ENCODE measurements at places on chromosomes 2 and 18. TPM values are rescaled to one million over a fixed set of nuclear protein-coding genes. Genes with fewer than 3 reads are reported as not detected.

DNA sequence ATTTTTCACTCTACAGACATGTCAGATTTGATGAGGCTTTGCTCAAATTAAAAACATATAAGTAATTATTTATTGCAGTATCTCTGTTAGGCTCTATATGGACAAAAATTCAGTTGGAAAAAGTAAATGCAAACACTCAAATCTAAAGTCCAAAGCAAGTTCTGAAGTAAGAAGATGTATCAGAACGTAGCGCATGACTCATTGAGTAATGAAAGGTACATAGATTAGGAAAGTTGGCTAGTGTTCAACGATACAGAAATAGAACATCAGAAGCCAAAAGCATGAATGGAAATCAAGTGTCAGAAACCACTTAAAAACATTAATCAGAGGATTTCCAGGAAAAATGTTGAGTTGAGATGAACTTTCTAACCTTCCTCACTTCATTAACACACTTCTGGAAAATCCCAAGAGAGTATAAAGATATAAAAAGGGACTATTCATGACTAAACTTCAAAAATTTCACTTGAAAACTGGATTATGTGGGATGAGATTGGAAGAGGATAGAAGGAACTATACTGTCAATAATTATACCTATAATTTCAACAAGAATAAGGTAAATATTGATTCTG, 494.1 kb downstream of the LRRTM4 start:
- H3K4me3 ChIP-seq = no peak overlapping the region
- H3K4me1 ChIP-seq = no peaks in the 10 kb centered on the region
- no peaks in the 10 kb centered on the region for H3K36me3 ChIP-seq

GRCh38 chr2:193824474-193824873, 1629.7 kb upstream of the TMEFF2 start:
- H3K4me1 ChIP-seq = no peaks in the 10 kb centered on the region
- H3K27me3 ChIP-seq = no peaks in the 10 kb centered on the region
- no peak for DNase-seq
- no peaks in the 10 kb centered on the region for H3K36me3 ChIP-seq

GRCh38 chr2:143355870-143356269, 226.7 kb downstream of the ARHGAP15 start:
- H3K36me3 ChIP-seq = no peaks in the 10 kb centered on the region
- no peaks in the 10 kb centered on the region for H3K27me3 ChIP-seq
- DNase-seq = no peak
- no peak overlapping the region for H3K4me3 ChIP-seq
- no peak overlapping the region for H3K27ac ChIP-seq
- H3K4me1 ChIP-seq = no peaks in the 10 kb centered on the region

DNA sequence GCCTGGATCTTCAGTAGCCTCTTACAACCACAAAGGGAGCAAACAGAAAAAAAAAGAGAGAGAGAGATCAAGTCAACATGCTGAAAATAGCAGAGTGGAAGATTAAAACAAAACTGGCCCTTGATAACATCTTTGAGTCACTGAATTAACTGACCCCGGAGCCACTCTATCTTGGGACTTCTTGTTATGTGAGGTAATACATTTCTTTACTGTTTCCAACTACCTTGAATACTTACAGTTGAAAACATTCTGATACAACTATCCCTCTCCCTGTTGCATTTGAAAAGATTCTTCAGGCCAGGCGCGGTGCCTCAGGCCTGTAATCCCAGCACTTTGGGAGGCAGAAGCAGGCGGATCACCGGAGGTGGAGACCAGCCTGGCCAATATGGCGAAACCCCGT, 208.1 kb downstream of the MEMO1 start:
- no peak overlapping the region for H3K27ac ChIP-seq
- no peak for DNase-seq
- no peaks in the 10 kb centered on the region for H3K36me3 ChIP-seq
- no peaks in the 10 kb centered on the region for H3K4me1 ChIP-seq
- H3K27me3 ChIP-seq = no peaks in the 10 kb centered on the region

DNA sequence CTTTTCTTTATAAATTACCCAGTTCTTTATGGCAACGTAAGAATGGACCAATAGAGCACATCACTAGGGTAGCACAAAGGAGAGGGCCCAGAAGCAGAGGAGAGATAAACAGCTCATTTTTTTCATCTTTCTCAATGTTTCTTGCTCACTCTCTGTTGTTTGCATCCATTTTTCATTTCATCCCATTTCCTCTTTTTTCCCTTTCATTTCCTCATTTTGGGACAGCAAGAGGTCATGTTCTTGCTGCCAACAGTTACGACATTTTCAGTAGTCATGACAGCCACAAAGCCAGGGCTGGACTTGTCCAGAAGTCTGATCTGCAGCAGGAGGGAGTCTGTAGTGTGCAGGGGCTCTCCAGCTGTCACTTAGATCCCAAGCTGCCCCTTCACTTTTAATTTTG, 52.7 kb upstream of the CYP1B1 start:
- peaks cover 3% of the 10 kb centered on the region for H3K4me1 ChIP-seq
- H3K36me3 ChIP-seq = no peaks in the 10 kb centered on the region
- no peak overlapping the region for H3K4me3 ChIP-seq
- H3K27me3 ChIP-seq = no peaks in the 10 kb centered on the region

GRCh38 chr2:100064592-100065428, 77.6 kb downstream of the AFF3 start:
- no peaks in the 10 kb centered on the region for H3K36me3 ChIP-seq
- no peak overlapping the region for H3K27ac ChIP-seq
- no peak for DNase-seq
- H3K27me3 ChIP-seq = no peaks in the 10 kb centered on the region
- no peaks in the 10 kb centered on the region for H3K4me1 ChIP-seq

DNA sequence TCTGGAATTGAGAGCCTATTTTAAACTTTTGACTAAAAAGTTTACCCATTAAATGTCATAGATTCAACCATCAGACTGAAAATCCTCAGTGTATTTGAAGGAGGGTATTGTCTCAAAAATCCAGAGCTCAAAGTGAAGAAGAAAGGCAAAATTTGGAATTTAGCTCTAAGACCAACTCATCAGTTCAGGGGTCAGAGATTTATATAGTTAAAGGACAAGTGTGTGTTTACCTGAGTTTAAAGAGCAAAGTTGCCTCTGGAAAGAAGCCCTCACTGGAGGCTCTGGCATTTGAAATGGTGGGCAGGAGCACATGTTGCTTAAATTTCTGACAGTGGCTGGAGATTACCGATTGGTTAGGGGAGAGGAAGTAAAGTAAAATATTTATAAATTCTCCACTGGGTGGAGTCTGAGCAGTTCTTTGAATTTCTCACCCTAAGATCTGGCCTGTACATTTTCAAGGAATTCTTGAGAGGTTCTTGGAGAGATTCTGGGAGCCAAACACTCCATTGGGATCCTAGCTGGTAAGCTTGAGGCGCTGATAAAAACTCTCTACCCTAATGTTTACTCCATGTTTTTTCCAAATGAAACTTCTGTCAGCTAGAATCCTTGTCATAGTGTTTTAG, at the start of gene KYNU:
Gene KYNU, plus strand, starts transcription at position 449 of the 623 bp plus-strand sequence. CDS start 7,704 bp downstream, outside the sequence.
- no peaks in the 10 kb centered on the region for H3K36me3 ChIP-seq
- no peaks in the 10 kb centered on the region for H3K27me3 ChIP-seq
- no peak within 1 kb of the TSS for H3K4me3 ChIP-seq
- DNase-seq = no peak
- no peak within 1 kb of the TSS for H3K27ac ChIP-seq

DNA sequence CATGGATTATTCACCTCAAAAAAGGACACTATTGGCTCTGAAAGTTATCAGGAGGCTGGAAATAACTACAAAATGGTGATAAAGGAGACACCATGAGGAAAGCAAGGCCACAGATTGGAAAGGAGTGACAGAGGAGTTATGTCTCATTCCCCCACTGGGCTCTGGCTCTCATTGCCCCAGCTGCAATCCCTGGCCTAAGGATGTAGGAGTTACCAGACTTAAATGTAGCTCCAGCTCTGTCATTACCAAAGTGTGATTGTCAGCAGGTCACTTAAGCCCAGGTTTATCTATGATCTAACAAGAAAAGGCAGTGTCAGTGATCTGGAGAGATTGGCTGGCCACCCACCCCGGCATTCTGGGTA, 1228.2 kb upstream of the DDX18 start:
- no peak overlapping the region for H3K4me3 ChIP-seq
- H3K27me3 ChIP-seq = no peaks in the 10 kb centered on the region
- DNase-seq = no peak
- H3K27ac ChIP-seq = no peak overlapping the region
- H3K4me1 ChIP-seq = no peaks in the 10 kb centered on the region
- no peaks in the 10 kb centered on the region for H3K36me3 ChIP-seq

DNA sequence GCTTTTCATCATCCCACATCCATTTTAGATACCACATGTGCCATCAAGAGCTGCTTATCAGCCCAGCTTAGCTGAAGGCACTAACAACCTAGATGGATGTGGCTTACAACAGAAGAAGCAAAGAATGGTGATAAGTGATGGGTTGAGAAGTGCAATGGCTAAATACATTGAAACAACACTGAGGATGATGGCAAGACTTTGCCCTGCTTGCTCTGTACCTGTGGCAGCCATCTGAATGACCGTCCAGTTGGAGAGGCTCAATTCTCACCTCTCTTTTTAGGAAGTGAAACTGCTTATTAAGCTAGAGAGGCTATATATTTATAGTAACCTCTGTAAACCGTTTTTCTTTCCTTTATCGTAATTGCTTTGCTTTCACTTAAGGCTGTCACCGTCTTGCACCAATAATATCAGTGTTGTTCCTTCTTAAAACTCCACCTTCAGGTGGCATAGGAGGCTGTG, 5.7 kb downstream of the GPATCH11 start:
- H3K27me3 ChIP-seq = no peaks in the 10 kb centered on the region
- peaks cover 2% of the 10 kb centered on the region for H3K36me3 ChIP-seq
- no peak overlapping the region for H3K4me3 ChIP-seq
- peaks cover 6% of the 10 kb centered on the region for H3K4me1 ChIP-seq
- no peak for DNase-seq
- H3K27ac ChIP-seq = no peak overlapping the region

Gene SLC4A3
- not detected for total RNA-seq

- no peak for DNase-seq
- no peaks in the 10 kb centered on the region for H3K36me3 ChIP-seq
- no peaks in the 10 kb centered on the region for H3K4me1 ChIP-seq
- H3K27me3 ChIP-seq = no peaks in the 10 kb centered on the region
- no peak overlapping the region for H3K27ac ChIP-seq
- peak overlapping the region; percentile 49 for H3K4me3 ChIP-seq
These were observed 191.8 kb downstream of the FTCDNL1 start for GRCh38 chr2:199659207-199659606.

DNA sequence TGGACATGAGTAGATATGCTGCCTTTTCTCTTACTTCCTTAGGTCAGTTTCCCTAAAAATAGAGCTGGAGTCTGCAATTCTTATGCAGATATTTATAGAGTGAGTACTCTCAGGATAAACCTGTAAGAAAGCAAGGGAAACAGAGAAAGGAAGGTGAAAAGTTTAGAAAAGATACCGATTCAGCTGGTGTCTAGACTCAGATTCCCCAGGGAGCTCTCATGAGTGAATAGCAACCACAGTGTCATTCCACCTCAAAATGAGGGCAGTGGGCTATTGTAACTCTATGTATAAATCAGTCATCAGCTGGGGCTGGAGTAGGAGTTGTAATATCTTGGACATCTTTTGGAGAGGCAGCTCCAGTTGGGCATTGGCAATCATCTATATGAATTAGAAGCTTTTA, 1485.1 kb upstream of the TMEFF2 start:
- no peak overlapping the region for H3K4me3 ChIP-seq
- no peak for DNase-seq
- H3K36me3 ChIP-seq = no peaks in the 10 kb centered on the region
- H3K4me1 ChIP-seq = no peaks in the 10 kb centered on the region

GRCh38 chr2:17661460-17661859, 92.2 kb downstream of the SMC6 start:
- H3K4me3 ChIP-seq = no peak overlapping the region
- H3K4me1 ChIP-seq = peaks cover 5% of the 10 kb centered on the region
- H3K27ac ChIP-seq = no peak overlapping the region
- H3K27me3 ChIP-seq = no peaks in the 10 kb centered on the region
- no peak for DNase-seq
- no peaks in the 10 kb centered on the region for H3K36me3 ChIP-seq

DNA sequence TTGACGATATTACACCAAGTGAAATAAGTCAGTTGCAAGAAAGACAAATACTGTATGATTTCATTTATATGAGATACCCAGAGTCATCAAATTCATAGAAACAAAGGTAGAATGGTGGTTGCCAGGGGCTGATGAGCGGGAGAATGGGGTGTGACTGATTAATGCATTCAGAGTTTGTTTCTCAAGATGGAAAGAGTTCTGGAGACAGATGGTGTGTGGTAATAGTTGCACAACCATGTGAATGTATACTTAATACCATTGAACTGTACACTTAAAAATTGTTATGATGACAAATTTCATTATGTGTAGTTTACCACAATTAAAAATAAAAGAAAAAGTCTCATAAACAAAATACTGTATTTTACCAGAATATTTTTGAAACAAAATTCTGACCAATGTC, 117.3 kb downstream of the PIGN start:
- no peaks in the 10 kb centered on the region for H3K27me3 ChIP-seq
- H3K4me1 ChIP-seq = no peaks in the 10 kb centered on the region
- H3K36me3 ChIP-seq = peaks cover 16% of the 10 kb centered on the region
- DNase-seq = no peak
- no peak overlapping the region for H3K4me3 ChIP-seq
- H3K27ac ChIP-seq = no peak overlapping the region

- peak; percentile 11 for DNase-seq
- peak overlapping the region; percentile 53 for H3K27ac ChIP-seq
- H3K27me3 ChIP-seq = no peaks in the 10 kb centered on the region
- no peak overlapping the region for H3K4me3 ChIP-seq
- H3K36me3 ChIP-seq = no peaks in the 10 kb centered on the region
- H3K4me1 ChIP-seq = peaks cover 45% of the 10 kb centered on the region
These were observed 26.0 kb upstream of the TNS1 start for GRCh38 chr2:218028562-218029348.

DNA sequence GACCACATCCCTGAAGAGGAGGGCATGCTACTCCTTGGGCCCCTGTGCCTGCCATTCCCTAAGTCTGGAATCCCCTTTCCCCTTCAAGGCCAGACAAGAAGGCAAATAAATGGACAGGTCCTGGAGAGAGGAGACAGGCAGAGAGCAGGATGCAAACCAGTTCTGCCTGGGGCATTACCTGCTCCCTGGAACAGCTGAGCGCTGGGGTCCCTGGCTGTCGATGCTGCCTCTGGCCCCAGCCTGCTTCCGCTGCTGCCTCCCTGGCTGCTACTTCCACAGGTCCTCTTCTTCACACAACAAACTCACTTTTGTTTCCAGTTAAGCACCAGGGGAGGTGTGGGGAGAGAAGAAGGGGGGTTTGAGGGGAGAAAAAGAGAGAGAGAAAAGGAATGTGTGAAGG, 53.1 kb downstream of the SLC4A5 start:
- no peak overlapping the region for H3K27ac ChIP-seq
- DNase-seq = no peak
- H3K4me3 ChIP-seq = no peak overlapping the region
- no peaks in the 10 kb centered on the region for H3K4me1 ChIP-seq
- no peaks in the 10 kb centered on the region for H3K36me3 ChIP-seq

GRCh38 chr2:84942964-84943421, 28.0 kb upstream of the KCMF1 start:
- H3K36me3 ChIP-seq = no peaks in the 10 kb centered on the region
- no peak for DNase-seq
- no peaks in the 10 kb centered on the region for H3K27me3 ChIP-seq
- no peaks in the 10 kb centered on the region for H3K4me1 ChIP-seq
- no peak overlapping the region for H3K4me3 ChIP-seq

- H3K36me3 ChIP-seq = no peaks in the 10 kb centered on the region
- H3K4me3 ChIP-seq = peak overlapping the region; percentile 72
- H3K4me1 ChIP-seq = peaks cover 46% of the 10 kb centered on the region
- H3K27me3 ChIP-seq = no peaks in the 10 kb centered on the region
- H3K27ac ChIP-seq = peak overlapping the region; percentile 99
- DNase-seq = peak; percentile 89
These were observed 3.5 kb downstream of the ZCCHC2 start for GRCh38 chr18:62526098-62527025.

Measured in gastrocnemius medialis (tissue), 4 donors.